ENCODE measurements at places on chromosomes 3 and 15.

GRCh38 chr3:132401255-132401654, 16.0 kb upstream of the DNAJC13 start:
- DNase-seq = no peak

DNA sequence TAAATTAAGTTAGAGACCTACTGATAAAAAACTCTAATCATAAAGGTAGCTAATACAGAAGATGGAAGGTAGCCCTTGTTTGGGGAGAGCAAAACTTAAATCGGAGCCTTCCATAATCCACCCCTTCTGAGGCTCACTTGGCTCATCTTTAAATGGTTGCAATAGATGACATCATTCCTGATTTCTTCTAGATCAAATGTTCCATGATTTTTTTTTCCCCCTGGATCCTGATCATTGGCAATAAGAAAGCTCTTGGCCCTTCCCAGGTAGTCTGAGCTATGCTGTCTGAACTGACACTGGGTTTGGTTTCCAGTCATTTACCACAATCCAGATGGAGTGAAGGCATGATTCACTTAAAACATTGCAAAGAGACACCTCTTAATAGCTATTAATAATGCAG, 92.5 kb downstream of the PIK3R4 start:
- DNase-seq = no peak

GRCh38 chr3:34256021-34256420, 457.6 kb downstream of the PDCD6IP start:
- no peak for DNase-seq

GRCh38 chr3:78887547-78888011, 880.2 kb downstream of the ROBO1 start:
- peak; percentile 16 for DNase-seq

GRCh38 chr15:26628879-26629529, 143.9 kb downstream of the GABRB3 start:
- peak; percentile 6 for DNase-seq

DNA sequence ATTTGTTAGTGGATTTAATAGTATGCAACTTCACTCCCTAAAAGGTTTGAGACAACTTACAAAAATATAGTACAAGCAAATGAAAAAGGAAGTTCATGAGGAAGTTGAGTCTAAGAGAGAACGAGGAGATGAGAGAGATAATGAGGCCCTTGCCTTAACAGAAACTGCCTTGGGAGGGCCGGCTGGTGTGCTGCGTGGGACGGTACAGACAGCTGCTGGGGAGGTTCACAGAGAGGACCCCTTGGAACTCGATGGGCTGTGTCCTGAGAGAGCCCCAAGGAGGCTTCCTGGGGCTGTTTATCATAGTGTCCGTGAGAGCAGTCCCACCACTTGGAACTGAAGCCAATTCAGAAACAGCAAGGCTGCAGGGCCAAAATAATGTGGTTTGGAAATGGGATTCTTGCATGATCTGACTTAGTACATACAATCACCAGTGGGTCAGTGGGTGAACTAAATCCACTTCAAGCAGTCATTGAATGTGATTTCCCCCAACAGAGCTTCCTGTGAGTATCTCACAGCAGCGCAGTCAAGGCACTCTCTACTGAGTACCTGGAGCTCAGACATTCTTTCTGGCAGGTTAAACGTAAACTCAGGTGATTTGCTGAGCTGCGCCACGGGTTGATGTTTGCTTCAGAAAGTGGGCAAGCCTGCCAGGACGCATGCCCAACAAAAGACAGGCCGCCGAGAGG, 90.8 kb downstream of the CRTC3 start:
- no peak for DNase-seq

DNA sequence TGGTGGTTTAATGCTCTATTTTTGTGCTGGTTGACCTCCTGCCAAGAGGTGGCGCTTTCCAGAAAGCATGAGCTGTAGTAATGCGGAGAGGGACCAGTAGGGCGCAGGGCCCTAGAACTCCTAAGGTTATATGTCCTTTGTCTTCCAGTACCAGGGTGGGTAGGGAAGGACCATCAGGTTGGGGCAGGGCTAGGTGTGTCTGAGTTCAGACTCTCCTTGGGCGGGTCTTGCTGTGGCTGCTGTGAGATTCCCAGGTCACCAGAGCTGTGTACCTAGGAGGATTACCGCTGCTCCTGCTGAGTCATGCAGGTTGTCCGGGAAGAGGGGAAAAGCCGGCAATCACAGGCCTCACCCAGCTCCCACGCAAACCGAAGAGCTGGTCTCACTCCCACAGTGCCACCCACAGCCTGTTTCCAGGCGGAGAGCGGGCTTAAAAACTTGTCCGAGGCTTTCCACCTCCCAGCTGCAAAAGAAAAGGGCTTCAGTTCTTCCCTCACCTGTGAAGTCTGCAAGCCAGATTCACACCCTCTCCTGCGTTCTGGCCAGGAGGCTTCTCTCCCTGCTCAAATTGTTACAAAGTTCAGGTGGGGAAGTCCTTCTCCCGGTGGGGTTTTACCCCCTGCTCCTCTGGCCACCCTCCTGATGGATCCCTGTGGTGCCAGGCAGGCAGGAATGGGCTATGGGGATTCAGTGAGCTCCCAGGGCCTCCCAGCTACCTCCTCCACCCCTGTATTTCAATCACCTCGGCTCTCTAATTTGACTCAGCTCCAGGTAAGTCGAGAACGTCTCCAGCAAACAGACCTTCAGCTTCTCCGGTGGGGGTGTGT, 37.7 kb upstream of the BCHE start:
- DNase-seq = no peak

GRCh38 chr3:176293276-176293675, 904.0 kb downstream of the TBL1XR1 start:
- peak; percentile 77 for DNase-seq

DNA sequence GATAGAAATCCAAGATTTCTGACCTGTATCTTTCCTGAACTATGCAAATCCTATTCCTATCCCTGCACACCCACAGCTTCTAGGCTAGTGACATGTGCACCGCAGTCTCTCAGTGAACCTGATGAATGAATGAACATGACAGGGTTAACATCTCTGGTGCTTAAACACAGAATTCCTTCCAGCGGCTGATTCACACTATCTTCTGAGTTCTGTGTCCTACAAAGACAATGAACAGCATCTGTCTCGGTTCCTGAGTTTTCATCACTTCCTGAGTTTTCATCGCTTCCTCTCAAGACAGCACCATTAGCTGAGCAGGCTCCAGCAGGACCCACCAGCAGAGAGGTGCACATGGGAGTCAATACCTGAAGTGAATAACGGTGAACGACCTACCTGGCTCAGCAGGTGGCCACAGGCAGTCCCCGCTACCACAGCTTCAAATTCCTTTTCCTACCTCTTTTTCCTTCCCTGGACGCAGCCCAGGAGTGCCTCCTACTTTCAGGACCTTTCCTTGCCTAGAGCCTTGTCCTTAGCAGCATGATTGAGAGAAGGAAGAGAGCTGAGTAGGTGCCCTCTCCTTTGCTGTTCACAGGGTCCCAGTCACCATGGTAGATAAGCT, 113.5 kb downstream of the IGF2BP2 start:
- DNase-seq = no peak

- no peak for DNase-seq
Measured at GRCh38 chr15:64314456-64314855, 41.5 kb downstream of the CSNK1G1 start.

- no peak for DNase-seq
Measured at GRCh38 chr3:143124601-143125520, 5.3 kb downstream of the CHST2 start.

GRCh38 chr3:52512105-52512504, 17.0 kb downstream of the STAB1 start:
- no peak for DNase-seq

DNA sequence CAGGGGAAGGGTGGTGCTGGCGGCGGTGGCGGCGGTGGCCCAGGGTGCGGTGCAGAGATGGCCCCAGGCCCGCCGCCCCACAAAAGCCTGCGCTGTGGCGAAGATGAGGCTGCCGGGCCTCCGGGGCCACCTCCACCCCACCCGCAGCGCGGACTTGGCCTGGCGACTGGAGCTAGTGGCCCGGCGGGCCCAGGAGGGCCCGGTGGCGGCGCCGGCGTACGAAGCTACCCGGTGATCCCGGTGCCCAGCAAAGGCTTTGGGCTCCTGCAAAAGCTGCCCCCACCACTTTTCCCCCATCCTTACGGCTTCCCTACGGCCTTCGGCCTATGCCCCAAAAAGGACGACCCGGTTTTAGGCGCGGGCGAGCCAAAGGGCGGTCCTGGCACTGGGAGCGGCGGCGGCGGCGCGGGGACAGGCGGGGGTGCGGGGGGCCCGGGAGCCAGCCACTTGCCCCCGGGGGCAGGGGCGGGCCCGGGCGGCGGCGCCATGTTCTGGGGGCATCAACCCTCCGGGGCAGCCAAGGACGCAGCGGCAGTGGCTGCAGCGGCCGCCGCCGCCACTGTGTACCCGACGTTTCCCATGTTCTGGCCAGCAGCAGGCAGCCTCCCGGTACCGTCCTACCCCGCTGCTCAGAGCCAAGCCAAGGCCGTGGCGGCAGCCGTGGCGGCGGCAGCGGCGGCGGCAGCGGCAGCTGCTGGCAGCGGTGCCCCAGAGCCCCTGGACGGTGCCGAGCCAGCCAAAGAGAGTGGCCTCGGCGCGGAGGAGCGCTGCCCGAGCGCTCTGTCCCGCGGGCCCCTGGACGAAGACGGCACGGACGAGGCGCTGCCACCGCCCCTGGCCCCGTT, 1.6 kb downstream of the SKOR1 start:
- no peak for DNase-seq

- DNase-seq = peak; percentile 97
Measured at GRCh38 chr3:109685084-109686079, 348.0 kb upstream of the DPPA4 start.

GRCh38 chr15:78387246-78388037, 47.3 kb downstream of the CRABP1 start:
- no peak for DNase-seq

Measured in fibroblast of gingiva (primary cell).